ENCODE measurements at places on chromosomes 1 and 21. TPM values are rescaled to one million over a fixed set of nuclear protein-coding genes. Genes with fewer than 3 reads are reported as not detected.

DNA sequence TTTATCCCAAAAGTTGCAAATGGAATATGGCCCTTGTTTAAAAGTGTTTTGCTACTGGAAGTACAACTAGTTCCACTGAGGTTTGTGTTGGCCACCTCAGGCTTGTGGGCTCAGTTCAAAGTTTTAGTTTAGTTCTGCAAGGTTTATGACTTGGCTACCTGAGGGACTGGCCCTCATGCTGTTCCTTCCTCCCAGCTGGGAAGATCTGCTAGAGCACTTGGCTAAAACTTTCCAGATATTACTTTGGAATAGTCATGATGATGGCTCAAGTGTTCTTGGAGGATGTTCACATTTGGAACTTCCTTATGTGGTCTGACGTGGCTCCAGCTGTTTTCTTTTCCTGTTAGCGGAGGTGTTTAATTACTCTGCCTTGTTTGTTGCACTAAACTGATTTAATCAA lies 110.2 kb upstream of the IVNS1ABP start:
- H3K4me3 ChIP-seq = no peak overlapping the region
- H3K4me1 ChIP-seq = no peaks in the 10 kb centered on the region
- no peak for DNase-seq
- no peaks in the 10 kb centered on the region for H3K27me3 ChIP-seq

GRCh38 chr21:42025376-42026081 lies 15.4 kb upstream of the ZBTB21 start:
- H3K36me3 ChIP-seq = no peaks in the 10 kb centered on the region
- no peaks in the 10 kb centered on the region for H3K27me3 ChIP-seq
- peaks cover 5% of the 10 kb centered on the region for H3K4me1 ChIP-seq
- peak; percentile 16 for DNase-seq

- no peaks in the 10 kb centered on the region for H3K27me3 ChIP-seq
- no peaks in the 10 kb centered on the region for H3K36me3 ChIP-seq
- no peak overlapping the region for H3K27ac ChIP-seq
- no peaks in the 10 kb centered on the region for H3K4me1 ChIP-seq
- no peak for DNase-seq
Measured at GRCh38 chr21:33155422-33155821, 74.3 kb upstream of the IFNAR2 start.

GRCh38 chr1:225626698-225627097 lies 26.2 kb downstream of the ENAH start:
- DNase-seq = no peak
- no peak overlapping the region for H3K4me3 ChIP-seq
- H3K36me3 ChIP-seq = no peaks in the 10 kb centered on the region
- H3K4me1 ChIP-seq = peaks cover 18% of the 10 kb centered on the region
- no peaks in the 10 kb centered on the region for H3K27me3 ChIP-seq
- H3K27ac ChIP-seq = no peak overlapping the region

DNA sequence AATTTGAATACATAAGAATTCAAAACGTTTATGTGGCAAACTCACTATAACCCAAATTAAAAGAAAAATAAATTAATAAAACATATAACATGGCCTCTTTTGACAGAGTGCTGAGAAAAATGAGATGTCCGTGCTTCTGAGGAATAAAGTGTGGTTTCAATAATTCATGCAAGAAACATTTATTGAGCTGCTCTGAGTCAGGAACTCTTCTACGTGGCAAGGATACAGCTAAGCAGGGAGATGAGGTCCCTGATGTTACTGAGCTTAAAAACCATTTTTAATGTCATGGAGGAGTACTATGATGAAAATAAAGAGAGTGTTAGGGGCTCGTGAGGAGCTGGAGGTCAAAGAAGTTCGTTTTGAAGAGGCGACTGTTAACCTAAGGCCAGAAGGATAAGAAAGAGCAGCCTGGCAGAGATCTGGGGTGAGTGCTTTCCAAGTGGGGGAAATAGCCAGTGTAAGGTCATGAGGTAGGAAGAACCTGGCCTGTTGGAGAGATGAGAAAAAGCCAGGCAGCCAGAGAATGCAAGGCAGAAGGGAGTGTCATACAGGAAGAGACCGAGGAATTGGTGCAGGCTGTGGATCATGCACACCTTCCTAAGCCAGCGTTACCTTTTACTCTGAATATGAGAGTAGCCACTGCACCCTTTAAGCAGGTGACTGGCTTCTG lies 182.2 kb upstream of the DUSP10 start:
- no peak for DNase-seq
- no peak overlapping the region for H3K4me3 ChIP-seq
- H3K36me3 ChIP-seq = no peaks in the 10 kb centered on the region
- H3K27me3 ChIP-seq = no peaks in the 10 kb centered on the region
- H3K27ac ChIP-seq = no peak overlapping the region
- H3K4me1 ChIP-seq = no peaks in the 10 kb centered on the region

DNA sequence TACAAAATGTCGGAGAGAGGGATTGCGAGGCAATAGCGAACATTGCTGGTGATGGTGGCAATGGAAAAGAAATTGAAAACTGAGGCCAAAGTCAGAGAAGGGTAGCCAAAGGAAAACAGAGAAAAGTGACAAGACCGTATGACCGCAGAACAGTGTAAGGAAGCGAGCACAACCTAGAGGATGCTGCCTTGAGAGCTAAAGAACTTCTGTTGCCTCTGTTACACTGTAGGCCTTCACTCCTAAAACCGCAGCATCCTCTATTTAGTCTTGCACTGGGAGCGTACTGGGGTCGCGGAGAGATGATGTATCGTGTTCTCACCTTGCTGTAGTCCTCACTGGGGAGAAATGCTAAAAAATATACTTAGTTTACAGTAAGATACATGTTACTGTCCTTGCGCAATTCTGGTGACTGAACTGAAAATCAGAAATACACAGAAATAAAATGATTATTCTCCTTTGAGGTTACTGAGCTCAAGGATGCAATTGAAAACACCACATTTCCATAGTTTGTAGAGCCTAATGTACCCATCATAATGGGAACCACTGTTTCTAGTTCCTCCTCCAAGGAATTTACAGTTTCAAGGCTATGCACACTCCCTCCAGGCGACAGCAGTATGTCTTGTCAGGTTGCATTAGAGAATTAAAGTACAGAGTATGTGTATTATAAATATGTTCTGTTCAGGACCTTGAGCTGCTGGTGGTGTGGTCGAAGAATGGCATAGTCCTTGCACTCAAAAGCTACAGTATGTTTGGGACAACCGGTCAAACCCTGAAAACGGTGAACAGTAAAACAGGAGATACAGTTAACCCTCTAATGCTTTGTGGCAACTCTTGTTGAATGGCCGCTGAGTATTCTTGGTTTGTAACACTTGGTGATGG lies 1.3 kb downstream of the NEK7 start:
- peak overlapping the region; percentile 91 for H3K4me3 ChIP-seq
- H3K27me3 ChIP-seq = no peaks in the 10 kb centered on the region
- DNase-seq = no peak
- H3K36me3 ChIP-seq = no peaks in the 10 kb centered on the region
- H3K27ac ChIP-seq = peak overlapping the region; percentile 98

GRCh38 chr1:61318319-61319125 lies 236.2 kb downstream of the NFIA start:
- no peak overlapping the region for H3K27ac ChIP-seq
- H3K27me3 ChIP-seq = no peaks in the 10 kb centered on the region
- H3K36me3 ChIP-seq = no peaks in the 10 kb centered on the region
- H3K4me3 ChIP-seq = no peak overlapping the region

DNA sequence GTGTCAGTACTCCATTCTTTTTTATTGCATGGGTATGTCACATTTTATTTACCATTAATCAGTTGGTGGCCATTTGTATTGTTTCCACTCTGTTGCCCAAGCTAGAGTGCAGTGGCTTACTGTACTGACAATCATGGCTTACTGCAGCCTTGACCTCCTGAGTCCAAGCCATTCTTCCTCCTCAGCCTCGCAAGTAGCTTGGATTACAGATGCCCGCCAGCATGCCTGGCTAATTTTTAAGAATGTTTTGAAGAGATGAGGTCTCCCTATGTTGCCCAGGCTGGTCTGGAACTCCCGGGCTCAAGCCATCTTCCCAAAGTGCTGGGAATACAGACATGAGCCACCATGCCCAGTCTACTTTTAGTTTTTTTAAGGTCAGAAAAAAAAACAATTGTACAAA lies 813 bp upstream of the SFT2D2 start:
- peak overlapping the region; percentile 53 for H3K4me3 ChIP-seq
- H3K27me3 ChIP-seq = no peaks in the 10 kb centered on the region
- no peaks in the 10 kb centered on the region for H3K36me3 ChIP-seq
- DNase-seq = no peak
- no peak overlapping the region for H3K27ac ChIP-seq
- peaks cover 13% of the 10 kb centered on the region for H3K4me1 ChIP-seq

DNA sequence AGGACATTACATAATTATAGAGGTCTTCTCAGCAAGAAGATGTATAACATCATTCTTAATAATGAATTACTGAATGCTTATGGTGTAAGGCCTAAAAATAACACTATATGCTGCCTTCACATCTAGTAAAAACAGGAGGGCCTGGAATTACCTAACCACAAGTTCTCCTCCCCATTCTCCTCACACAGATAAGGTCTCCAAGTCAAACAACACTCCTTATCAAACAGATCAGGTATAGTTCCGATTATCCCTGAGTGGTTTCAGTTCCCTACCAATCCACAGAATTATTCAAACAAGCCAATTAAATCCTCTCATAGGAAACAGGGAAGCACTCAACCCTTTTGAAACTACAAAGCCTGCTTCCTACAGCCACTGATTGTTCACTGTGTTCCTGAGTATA lies 4.0 kb upstream of the AGBL4 start:
- H3K4me1 ChIP-seq = peaks cover 4% of the 10 kb centered on the region
- no peak overlapping the region for H3K4me3 ChIP-seq
- no peaks in the 10 kb centered on the region for H3K27me3 ChIP-seq
- H3K27ac ChIP-seq = no peak overlapping the region

DNA sequence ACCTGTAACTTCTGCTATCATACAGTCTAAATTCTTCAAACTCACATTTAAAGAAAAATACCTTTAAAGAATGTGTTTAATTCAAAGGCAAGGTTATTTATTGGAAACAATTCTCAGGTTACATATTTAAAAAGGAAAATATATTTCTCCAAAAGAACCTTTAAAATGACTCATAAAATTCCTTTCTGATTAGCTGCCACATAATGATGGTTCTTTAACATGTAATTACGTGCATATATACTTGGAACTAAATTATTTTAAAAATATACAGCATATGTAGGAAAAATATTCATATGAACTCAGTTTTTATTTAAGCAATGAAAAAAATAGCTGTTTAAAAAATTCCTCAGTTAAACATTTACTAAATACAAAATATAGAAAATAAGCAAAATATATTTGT lies 173.6 kb downstream of the COP1 start:
- H3K4me1 ChIP-seq = no peaks in the 10 kb centered on the region
- no peak overlapping the region for H3K4me3 ChIP-seq
- no peak overlapping the region for H3K27ac ChIP-seq

GRCh38 chr21:36696390-36697059 lies 2.4 kb upstream of the SIM2 start:
- H3K4me1 ChIP-seq = peaks cover 6% of the 10 kb centered on the region
- H3K4me3 ChIP-seq = no peak overlapping the region
- peaks cover 2% of the 10 kb centered on the region for H3K27me3 ChIP-seq
- H3K27ac ChIP-seq = no peak overlapping the region
- H3K36me3 ChIP-seq = no peaks in the 10 kb centered on the region

GRCh38 chr21:23218667-23219066 lies 2220.5 kb downstream of the NCAM2 start:
- no peak overlapping the region for H3K4me3 ChIP-seq
- DNase-seq = no peak
- H3K36me3 ChIP-seq = no peaks in the 10 kb centered on the region
- no peak overlapping the region for H3K27ac ChIP-seq
- no peaks in the 10 kb centered on the region for H3K27me3 ChIP-seq
- H3K4me1 ChIP-seq = no peaks in the 10 kb centered on the region

DNA sequence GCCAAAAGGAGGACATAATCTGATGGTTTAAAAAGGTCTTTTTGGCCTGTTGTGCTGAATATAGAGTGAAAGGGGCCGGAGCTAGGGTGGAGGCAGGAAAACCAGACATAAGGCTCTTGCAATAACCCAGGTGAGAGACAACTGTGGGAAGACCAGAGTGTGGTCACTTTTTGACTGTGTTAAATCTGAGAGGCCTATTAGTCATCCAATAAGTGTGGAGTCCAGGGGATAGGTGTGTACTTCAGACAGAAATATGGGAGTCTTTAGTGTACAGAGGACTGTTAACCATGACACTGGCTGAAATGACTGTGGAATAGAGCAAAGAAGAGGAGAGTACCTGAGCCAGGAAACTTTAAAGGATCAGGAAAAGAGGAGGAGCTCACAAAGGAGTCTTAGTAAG lies 89.3 kb downstream of the VAV3 start:
- DNase-seq = no peak
- H3K4me1 ChIP-seq = no peaks in the 10 kb centered on the region
- no peak overlapping the region for H3K4me3 ChIP-seq
- H3K27me3 ChIP-seq = no peaks in the 10 kb centered on the region
- no peaks in the 10 kb centered on the region for H3K36me3 ChIP-seq
- no peak overlapping the region for H3K27ac ChIP-seq

DNA sequence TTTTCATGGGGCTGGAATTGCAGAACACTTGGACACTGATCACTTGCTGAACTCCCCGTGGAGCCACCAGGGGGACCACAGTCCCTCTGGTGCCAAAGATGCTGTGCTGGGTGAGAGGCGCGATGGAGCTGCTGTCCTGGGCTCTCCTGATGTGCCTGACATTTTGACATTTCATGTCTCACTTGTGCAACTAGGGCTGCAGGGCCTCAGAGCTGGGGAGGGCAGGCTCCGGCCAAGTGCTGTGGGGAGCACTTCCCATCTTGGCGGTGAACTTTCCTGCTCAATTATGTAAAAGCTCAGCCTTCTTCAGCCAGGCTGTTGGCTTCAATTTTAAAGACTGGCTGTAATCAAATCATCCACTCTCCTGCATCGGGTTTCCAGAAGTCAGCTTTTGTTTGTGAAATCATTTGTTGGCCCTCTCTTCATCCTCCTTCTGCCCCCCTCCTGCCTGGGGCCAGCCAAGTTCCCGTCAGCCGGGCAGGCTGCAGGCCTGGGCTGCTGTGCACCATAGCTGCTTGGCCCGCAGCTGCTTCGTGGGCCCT lies 36.8 kb downstream of the KCNAB2 start:
- no peaks in the 10 kb centered on the region for H3K36me3 ChIP-seq
- no peak overlapping the region for H3K4me3 ChIP-seq
- DNase-seq = no peak
- no peak overlapping the region for H3K27ac ChIP-seq
- H3K27me3 ChIP-seq = no peaks in the 10 kb centered on the region
- no peaks in the 10 kb centered on the region for H3K4me1 ChIP-seq

DNA sequence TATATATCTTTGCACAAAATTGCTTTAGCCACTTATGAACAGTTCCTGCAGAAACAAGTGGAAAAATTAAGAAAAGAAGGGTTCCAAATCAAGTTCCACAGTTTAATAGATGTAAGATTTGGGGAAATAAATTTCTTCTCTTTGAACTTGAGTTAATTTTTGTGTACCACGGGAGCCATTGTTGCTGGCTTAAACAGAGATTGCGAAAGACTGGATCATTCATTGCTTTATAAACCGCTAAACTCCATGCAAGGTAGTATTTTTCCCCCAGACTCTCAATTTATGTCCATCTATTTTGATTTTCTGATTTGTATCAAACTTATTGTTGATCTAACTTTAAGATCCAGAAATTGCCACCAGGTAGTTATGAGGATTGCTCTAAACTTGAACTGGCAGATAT lies 246.1 kb upstream of the ADGRL4 start:
- H3K36me3 ChIP-seq = no peaks in the 10 kb centered on the region
- H3K27ac ChIP-seq = no peak overlapping the region
- no peaks in the 10 kb centered on the region for H3K4me1 ChIP-seq
- H3K4me3 ChIP-seq = no peak overlapping the region
- no peaks in the 10 kb centered on the region for H3K27me3 ChIP-seq

GRCh38 chr1:182052355-182052754 lies 9.2 kb downstream of the ZNF648 start:
- no peak overlapping the region for H3K27ac ChIP-seq
- no peak overlapping the region for H3K4me3 ChIP-seq
- no peaks in the 10 kb centered on the region for H3K4me1 ChIP-seq
- no peaks in the 10 kb centered on the region for H3K36me3 ChIP-seq
- no peaks in the 10 kb centered on the region for H3K27me3 ChIP-seq
- DNase-seq = no peak

TESK2 gene
- total RNA-seq = 10.1 TPM
